Hematopoietic multipotent progenitor cell treated with erythropoietin and hydrocortisone succinate and interleukin-3 and kit ligand, for 4 days (in vitro differentiated cells): ENCODE measurements at places on chromosomes 12 and 14.

DNA sequence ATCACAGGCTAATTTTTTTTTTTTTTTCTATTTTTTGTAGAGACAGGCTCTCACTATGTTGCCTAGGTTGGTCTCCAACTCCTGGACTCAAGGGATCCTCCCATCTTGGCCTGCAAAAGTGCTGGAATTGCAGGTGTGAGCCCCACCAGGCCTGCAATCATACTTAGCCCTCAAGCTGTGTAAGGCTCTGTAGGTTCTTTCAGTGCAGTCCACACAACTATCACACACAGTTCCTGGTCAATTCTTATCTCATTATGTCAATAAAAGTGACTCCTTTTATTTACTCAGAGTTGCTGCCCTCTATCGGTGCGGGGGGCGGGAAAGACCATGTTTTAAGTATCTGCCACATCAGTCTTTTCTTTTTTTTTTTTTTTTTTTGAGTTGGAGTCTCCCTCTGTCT lies 29.0 kb downstream of the SLC2A3 start:
- peak; percentile 95 for DNase-seq

DNA sequence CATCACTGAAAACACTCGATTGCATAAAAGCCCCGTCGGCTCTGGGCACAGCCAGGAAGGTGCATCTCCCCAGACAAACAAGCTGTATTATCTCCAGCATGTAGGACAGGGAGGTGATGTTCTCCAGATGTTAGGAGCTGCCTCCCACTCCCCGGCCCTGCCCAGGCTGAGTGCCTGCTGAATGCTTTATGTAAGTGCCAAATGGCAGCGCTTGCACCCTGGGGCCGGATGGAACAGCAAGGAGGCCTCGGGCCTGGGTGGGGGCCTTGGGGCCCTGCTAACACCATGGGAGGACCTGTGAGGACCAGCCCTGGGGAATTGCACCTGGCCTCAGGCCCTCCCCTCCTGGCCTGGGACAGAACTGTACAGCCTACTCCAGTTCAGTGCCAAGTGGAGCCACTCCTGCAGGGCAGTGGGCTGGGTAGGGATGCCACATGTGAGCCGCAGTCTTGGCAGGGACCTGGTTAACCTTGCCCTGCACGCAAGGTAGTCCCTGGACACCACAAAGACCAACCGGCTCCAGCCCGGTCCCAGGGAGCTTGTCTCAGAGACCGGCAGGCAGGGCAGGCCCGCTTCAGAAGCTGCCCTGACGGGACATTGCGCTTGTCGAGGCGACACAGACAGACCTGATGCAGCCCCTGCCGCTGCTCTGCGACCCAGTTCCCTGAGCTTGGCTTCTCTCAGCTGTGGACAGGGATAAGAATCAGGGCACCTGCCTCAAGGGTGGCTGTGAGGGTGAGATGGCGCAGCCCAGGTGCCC lies 35.3 kb upstream of the PPP1R13B start:
- no peak for DNase-seq

DNA sequence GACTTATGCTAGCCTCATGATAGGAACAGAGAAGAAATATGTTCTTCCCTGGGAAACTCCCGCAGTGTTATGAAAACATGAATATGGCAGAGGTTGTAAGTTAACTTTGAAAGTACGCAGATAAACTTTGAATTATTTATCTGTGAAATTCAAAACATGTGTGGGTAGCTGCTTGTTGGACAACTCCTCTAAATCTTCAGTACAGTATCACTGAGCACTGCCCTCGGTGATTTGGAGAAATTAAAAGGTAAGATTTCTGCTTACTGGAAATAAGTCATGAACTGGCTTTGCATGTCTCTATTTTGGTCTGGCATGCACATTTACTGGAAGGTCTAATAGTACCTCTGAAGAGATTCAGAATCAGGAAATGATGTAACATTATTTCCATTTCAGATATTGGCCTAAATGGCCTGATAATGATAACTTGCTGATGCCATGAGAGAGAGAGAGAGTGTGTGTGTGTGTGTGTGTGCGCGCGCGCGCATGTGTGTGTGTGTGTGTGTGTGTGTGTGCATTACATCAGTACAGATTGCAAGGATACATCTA lies 1441.9 kb upstream of the FLRT2 start:
- no peak for DNase-seq

DNA sequence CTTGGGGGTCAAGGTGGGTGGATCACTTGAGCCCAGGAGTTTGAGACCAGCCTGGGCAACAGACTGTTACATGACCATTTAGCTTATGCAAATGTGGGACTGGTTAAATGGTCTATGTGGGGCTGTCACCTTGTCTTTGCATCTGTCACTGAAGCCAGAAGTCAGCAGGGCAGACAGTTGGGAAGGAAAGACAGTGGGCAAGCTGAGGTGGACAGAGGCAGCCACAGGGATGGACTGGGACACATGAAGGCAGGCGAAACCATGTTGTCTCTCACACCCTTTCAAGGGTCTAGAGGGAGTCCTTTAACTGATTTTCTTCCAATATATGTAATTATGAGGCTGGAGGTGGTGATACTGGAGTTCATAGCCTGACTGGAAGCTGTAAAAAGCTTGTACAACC lies 426.4 kb downstream of the TMEM121 start:
- no peak for DNase-seq

- DNase-seq: no peak
Measured at GRCh38 chr12:100382338-100382737, 25.5 kb downstream of the SLC17A8 start.

DNA sequence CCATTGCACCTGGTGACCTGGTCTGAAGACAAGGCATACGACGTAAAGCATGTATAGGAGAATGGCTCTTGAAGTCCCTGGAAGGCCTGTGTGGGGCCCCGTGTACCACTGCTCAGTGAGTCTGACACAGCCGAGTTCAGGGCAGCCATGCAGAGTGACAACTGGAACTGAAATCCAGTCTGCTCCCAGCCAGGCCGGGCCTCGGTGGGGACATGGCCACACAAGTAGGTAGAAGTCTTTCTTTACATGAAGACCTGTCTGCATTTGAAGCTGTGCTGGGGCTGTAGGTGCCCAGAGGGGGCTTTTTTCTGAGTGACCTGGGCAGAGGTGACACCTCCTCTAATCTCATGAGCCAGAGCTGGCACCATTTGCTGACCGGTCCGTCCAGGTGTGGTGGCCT lies 35.7 kb downstream of the ADGRD1 start:
- no peak for DNase-seq

- no peak for DNase-seq
Measured at GRCh38 chr14:67241411-67242167, at the start of gene PALS1. Gene PALS1 (plus strand): TSS chr14:67241435. CDS start chr14:67279171, 37,736 bp downstream.

DNA sequence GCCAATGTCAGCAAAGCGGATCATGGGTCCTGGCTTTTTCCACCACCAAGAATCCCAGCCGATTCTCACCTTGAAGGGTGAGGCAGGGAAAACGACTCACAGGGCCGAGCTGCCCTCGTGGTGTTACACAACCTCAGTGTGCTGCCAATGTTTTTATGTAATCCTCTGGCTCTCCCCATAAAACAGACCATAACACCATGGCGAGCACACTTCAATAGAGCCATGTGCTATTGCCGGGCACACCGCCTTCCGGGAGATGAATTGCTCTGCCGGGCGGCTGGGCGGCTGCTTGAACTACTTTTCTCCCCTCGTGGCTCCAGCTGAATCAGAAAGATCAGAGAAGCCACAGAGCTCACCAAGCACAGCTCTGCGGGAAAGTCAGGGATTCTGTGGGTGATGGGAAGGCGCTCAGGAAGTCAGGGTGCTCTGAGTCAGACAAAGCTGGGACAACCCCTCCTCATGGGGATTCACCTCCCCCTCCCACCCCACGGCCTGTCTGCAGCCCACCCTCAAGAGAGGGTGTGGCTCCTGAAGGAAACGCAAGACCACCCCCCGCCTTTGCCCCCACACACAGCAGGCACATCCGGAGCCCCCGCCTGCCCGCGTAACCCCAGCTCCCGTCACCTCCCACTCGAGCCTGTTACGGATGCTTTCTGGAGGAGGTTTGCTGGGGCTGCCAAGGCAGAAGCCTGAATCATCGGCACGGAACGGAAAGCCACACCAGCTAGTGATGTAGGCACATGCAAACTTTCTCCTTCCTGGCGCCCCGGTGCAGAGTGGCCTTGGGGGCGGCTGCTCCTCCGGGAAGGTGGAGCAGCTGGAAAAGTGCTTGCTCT lies 1.8 kb downstream of the GALNT9 start:
- DNase-seq: peak; percentile 25

DNA sequence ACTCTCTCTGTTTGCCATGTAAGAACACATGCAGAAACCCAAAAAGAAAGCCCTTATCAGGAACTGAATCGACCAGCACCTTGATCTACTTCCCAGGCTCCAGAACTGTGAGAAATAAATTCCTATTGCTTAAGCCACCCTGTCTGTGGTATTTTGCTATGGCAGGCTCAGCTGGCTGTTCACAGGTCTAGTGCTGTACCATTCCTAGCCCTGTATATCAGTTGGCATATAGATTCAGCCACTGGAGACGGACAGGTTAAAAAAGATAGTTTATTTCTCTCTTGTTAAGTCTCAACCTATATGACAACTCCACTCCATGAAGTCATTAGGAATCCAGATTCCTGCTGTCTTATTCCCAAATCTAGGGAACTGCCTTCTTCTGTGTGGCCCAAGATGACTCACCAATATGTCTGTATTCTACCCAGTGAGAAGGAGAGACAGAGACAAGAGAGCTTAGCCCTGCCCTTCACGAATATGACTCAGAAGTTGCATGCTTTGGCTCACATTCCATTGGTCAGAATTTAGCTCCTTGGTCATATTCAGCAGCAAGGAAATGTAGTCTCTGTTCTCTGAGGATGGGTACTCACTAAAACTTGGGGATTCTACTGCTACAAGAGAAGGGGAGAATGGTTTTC lies 57.0 kb downstream of the PLEKHG7 start:
- DNase-seq: no peak

DNA sequence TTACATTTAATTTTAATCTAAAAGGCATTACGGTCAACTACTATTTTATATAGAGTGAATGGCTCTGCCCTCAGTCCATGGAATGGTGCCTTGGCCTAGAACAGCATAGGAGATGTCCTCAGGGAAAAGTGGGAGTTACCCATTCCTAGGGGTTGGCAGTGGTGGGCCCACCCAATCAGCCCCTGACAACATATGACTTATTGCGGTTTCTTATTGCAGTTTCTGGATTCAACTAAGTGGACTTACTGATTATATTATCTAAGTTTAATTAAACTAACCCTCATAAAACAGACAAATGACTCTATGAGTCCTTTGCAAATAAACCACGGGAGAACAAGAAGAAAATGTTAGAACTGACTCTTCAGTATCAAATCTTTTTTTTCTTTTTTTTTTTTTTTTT lies 2.3 kb upstream of the PPP2R5E start:
- DNase-seq: no peak

- DNase-seq: no peak
Measured at GRCh38 chr12:79295572-79295971, 395.2 kb downstream of the PAWR start.

DNA sequence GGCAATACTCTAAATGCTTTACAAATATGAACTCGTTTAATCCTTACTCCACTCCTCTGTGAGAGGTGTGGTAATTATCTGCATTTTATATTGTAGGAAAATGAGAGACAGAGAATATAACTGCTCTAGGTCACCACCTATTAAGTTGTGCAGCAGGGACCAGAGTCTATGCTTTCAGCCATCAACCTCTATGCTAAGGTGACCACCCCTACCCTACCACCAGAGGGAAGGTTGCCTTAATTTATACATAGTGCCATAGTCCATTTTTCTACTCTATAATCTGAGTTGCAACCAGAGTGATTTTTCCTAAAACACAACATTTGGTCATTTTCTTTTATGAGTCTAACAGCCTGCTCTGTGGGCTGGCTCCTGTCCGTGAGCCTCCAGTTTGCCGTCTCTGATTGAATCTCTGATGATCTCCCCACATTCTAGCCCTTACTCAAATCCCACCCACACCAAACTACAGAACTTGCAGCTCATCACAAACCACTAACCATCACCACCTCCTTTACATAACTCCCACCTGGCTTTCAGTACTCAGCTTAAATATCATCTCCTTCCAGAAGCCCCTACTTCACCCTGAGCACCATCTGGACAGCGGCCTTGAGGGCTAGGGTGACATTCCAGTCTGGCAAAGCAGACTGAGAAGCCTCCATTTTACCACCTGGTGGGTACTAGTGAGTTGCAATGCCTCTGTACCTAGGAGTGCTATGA lies 126.6 kb downstream of the PPM1H start:
- no peak for DNase-seq

GRCh38 chr12:106073179-106073578 lies 65.6 kb downstream of the NUAK1 start:
- no peak for DNase-seq

- no peak for DNase-seq
Measured at GRCh38 chr14:41805633-41806032, 199.0 kb downstream of the LRFN5 start.

GRCh38 chr12:52251367-52252051 lies 18.5 kb downstream of the KRT7 start:
- DNase-seq: peak; percentile 58

GRCh38 chr12:53224061-53224896 lies 7.7 kb downstream of the RARG start:
- no peak for DNase-seq

GRCh38 chr14:21299562-21300130 lies 19.8 kb downstream of the RPGRIP1 start:
- DNase-seq: no peak

DNA sequence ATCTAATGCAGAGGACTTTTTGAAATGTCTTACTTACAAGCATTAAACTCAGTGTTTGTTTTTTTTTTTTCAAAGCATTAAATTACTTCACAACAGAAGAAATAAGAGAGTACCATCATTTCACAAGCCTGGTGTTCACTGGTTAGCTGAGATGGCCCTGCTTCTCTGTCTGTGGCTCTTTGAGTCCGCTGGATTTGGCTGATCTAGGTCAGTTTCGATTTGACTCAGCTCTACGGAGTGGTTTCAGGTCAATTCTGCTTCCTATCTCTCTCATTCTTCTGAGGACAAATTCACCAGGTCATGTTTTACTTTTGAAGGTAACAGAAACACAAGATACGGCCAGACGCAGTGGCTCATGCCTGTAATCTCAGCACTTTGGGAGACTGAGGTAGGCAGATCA lies 1066.1 kb downstream of the FLRT2 start:
- DNase-seq: no peak

DNA sequence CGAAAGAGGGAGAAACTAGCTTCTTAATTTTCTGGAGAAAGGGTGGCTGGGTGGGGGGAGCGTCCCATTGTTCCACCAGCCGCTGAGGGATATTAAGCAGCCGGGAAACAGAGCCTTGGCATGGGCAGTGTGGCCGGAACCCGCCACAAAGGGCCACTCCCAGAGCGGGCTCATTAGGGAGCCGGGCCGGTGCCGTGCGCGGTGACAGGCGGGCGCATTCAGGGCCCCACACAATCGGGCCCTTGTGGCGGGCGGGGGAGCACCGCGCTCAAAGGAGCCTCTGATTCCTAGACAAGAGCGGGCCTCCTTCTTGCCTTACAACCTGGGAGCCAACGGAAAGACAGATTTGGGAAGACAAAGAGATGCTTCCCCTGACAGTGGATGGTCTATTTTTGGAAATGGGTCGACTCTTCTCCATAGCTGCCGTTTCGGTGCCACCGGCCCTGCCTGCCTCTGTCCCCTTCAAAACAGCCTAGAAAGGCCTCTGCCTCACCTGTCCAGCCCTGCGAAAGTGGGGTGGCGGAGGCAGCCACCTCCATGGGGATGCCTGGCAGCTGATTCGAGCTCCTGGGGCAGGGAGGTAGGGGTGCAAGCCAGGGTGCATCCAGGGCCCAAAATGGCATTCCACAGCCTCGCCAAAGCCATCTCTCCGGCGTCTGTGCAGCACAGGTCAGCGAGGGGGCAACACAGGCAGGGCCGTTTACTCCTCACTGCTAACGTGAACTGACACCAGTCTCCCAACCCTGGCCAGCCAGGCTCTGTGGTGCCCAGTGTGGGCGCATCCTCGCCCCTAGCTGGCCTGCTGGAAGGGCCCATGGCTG lies 10.9 kb downstream of the CCDC85C start:
- no peak for DNase-seq
